ENCODE measurements at places on chromosomes 12 and 14.

GRCh38 chr12:121295746-121296617 lies 527 bp downstream of the CAMKK2 start:
- no peak for DNase-seq

DNA sequence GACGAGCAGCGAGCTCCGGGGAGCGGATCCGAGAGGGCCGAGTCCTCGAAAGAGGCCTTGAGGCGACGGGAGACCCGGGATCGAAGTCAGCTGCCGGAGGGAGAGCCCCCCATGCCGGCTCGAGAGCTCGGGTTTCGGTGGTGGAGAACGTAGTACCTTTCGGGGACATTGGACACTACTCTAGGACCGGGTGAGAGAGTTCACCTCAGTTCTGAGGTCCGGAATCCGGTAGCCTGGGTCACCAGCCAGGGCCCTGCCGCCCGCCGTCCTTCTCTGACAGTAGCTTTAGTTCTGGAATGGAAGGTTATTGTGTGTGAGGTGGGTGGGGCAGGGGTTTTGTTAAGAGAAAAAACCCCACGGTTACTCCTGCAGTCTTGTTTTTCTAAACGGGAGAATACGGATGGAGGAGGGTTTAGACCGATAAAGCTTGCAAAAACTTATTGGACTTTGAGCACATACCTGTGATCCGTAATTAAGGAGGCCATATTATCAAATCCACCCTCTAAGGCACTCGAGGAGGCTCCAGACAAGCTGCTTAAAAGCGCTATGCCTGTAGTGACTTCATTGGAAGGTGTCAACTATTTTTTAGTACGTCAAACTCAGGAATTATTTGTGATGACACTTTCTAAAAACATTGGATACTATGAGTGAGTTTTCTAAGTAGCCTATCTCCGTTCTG lies 765 bp downstream of the SCYL2 start:
- no peak for DNase-seq

- no peak for DNase-seq
These were observed 316.0 kb upstream of the NOVA1 start for GRCh38 chr14:26913786-26914185.

GRCh38 chr14:23365732-23366425 lies 907 bp upstream of the EFS start:
- no peak for DNase-seq

GRCh38 chr12:118370601-118371000 lies 2.1 kb downstream of the TAOK3 start:
- DNase-seq, result no peak

GRCh38 chr14:63747846-63748245 lies 20.0 kb upstream of the SGPP1 start:
- DNase-seq, result no peak

- DNase-seq, result no peak
These were observed 44.3 kb downstream of the KCNA5 start for GRCh38 chr12:5087831-5088554.

- DNase-seq, result no peak
These were observed 145.0 kb downstream of the RIMBP2 start for GRCh38 chr12:130571089-130571488.

GRCh38 chr12:52310622-52311284 lies 10.4 kb downstream of the KRT83 start:
- no peak for DNase-seq

DNA sequence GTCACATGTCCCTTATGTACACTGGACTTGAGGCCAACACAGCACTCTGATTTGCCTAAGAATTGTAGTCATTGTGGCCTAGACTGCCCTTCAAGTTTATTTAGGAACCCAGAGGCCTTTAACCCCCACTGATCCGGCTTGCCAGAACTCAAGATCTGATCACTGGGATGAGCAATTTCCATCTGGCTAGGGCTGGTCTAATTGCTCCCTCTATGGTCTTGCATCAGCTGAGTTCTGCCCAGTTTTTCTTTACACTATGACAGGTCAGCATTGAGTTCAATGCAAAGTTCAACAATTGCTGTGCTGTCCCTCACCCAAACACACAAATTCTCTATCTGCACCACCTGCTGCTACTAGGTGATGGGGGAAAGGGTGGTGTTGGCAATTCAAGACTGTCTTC lies 146.9 kb upstream of the MDGA2 start:
- no peak for DNase-seq

DNA sequence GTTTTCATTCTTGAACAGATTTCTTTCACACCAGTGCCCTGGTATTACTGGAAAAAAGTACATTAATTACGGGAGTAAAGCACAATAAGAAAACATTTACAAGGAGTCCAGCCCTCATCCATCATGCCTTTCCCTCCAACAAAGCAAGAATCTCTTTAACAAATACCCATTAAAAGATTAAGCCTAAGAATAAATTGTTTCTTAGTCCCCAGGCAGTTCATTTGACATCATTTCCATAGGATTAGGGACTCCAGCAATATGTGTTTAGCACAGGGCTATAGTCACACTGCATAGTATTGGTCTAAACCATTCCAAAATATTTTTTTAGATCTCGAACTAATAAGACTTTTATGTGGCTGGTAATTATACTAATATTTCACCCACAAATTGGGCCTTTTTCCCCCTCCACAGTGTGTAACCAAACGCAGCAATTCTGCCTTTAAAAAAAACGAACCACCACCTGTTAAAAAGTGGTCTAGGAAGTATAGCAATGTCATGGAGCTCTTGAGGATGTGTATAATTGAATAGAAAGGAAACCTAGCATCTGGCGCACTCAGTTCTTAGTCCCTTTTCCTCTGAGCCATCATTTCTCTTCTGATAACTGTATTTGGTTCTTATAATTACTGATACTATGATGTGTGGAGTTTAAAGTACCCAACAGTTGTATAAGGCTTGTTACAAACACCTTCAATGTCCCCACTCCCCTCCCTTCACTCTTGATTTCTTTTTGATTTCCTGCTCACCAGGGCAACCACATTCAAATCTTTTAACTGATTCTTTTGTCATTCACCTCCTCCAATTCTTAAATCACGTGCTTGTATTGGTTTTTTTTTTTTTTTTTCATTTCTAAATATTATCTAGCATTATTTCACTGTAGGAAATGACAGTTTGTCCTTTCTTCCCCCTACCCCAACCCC lies 138.7 kb downstream of the ETV6 start:
- no peak for DNase-seq

All from amygdala (tissue), 56 donors.